Stimulated activated naive CD8-positive, alpha-beta T cell treated with anti-CD3 and anti-CD28 coated beads, Interleukin-15, Interleukin-2, amounts not matched to agents 100 U/mL and 50 U/mL, for 24 hours (primary cell): ENCODE measurements at places on chromosomes 12 and 14.

DNA sequence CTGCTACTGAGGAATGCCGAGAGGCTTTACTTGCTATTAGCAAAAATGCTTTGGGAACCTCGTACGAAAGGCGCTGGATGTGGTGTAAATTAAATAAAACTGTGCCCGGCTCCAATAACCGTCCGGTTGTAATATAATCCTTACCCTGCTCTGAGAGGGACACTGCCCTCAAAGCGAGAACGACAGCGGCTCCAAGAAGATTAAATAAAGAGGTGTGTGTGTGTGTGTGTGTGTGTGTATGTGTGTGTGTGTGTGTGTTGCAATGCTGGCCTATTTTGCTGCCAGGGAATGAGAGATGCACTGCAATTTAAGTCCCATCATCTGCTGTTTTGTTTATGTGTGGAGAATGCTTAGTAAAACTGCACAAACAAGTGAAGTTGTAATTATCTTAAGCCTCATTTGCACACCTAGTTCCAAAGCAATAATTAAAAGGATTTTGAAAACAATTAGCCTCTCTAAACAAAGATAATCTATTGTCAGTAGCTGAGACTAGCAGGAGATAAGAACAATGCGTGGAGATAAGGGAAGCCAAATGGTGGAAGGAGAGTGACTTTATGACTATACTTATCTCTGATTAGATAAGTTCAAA lies 1.2 kb upstream of the SIX1 start:
- no peak for DNase-seq

- no peak for DNase-seq
Measured at GRCh38 chr12:65643595-65644386, 180.5 kb upstream of the HMGA2 start.

DNA sequence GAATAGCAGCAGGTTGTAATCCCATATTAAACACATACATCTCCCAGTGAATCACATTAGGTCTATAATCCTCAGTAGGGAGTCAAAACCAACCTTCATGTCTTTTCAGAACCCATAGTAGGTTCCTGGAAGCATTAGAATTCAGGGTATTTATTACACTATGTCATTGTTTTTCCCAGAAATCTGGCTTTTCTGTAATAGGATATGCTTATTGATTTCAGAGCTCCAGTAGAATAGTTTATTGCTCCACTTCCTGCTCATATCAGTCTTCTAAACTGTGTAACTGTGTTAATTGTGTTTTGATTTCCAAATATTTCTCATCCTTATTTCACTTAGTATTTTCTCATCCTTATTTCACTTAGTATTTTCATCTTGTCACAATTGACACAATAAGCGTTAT lies 268.0 kb downstream of the CCDC59 start:
- no peak for DNase-seq

DNA sequence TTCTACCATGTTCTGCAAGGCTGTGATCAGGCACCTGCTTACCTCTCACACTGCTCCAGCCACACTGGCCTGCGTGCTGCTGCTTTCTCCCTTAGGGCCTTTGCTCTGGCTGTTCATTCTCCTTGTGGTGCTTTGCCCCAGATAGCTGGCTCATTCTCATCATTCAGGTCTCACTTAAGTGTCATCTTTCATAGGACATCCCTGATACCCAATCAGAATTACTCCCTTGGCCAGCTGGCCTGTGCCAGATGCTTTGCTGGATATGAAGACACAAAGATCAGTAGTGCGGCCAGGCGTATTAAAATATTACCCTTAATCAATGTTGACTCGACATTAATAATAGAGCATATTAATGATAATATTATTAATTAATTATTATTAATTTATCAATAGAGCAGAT lies 143.8 kb upstream of the FGD4 start:
- no peak for DNase-seq

GRCh38 chr12:11877869-11878780 lies 192.6 kb upstream of the BCL2L14 start:
- DNase-seq: no peak

GRCh38 chr14:76769636-76770292 lies 8.5 kb downstream of the VASH1 start:
- DNase-seq: no peak

DNA sequence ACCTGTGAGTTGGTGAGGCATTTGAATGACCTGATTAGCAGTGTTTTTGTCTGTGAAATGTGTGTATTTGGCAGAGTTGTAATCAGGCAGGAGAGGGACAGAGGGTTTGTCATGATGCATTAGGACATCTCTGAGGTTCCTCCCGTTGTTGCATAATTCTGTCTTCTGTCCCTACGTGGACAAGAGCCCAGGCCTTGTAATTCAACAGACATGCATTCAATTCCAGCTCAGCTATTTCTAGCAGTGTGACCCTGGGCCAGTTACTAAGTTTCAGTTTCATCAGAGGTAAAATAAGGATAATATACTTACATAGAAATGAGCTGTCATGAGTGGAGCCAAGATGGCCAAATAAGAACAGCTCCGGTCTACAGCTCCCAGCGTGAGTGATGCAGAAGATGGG lies 208.6 kb downstream of the SLC38A4 start:
- no peak for DNase-seq

DNA sequence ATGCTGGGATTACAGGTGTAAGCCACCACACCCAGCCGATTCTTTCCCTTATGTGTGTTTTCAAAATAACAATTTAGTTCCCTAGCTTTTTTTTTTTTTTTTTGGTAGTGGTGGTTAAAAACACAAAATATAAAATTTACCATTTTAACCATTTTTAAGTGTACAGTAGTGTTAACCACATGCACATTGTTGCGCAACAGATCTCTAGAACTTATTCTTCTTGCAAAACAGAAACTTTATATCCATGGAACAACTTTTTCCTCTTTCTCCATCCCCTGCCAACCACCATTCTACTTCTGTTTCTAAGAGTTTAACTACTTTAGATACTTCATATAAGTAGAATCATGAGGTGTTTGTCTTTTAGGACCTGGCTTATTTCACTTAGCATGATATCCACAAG lies 1.1 kb upstream of the NDUFA12 start:
- no peak for DNase-seq

- no peak for DNase-seq
Measured at GRCh38 chr12:94025756-94026155, 122.6 kb upstream of the PLXNC1 start.

DNA sequence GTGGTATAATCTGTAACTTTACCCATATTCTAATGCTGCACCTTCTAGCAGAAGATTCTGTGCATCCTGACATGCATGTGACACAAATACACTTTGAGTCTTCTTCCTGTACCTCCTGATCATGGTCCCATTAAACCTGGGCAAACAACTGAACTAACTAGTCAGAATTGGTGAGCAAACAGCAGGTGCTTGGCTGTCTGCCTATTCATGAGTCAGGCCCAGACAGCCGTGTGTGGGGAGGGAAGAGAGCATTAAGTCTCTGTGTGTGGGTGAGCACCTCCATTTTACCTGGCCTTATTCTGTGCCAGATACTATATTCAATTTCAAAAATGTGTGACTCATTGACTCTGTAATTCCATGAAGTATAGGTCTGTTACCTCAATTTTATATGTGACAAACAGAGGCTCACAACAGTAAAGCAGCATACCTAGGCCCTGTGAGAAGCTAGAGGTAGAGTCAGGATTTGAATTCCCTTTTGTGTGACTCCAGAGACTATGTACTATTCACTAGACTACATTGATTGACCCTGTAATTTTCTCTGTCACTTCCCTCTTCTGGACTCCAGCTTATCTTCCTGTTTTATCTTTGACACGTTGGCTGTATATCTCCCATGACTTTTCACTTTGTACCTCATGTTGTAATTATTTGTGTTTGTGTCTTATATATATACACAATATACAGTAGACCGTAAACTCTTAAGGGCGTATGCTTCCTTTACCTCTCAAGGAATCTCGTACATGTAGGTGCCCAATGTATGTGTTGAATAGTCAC lies 32.2 kb downstream of the SUSD6 start:
- DNase-seq: peak; percentile 59

DNA sequence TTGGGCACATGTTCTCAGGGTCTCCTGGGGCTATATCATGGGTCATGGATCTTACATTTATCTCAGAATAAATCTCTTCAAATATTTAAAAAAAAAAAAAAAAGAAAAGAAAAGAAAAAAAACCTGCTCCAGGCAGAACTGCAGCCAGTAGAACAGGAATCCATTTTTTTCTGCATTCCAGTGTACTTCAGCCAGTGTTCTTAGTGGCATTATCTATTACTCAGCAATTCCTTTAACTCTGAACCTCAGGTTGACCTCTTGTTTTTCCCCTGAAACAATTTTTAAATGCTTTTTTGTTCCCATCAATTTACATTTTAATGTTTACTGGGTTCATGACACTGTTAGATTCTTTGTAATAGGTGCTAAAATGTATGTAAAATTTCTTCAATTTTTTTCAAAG lies 66.7 kb upstream of the STXBP6 start:
- DNase-seq: no peak

DNA sequence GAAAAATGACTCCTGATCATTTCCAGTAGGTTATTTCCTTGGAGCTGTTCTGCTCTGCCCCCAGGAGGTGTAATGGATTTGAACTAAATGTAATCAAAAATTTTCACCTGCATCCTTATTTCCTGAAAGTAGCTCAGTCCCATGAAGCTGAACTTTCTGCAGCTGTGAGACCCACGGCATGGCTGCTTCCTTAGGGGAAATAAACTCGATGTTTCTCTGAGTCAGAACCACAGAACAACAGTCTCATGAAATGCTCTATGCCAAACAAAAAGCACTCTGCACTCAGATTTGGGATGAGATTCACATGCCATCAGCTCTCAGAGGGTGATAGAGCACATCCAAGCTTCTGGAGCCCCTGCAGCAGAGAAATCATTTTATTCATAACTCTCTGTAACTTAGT lies 224.1 kb upstream of the PLEKHG7 start:
- DNase-seq: no peak
